NCI-H774 (cell line): ENCODE measurements at places on chromosomes 2 and 18.

DNA sequence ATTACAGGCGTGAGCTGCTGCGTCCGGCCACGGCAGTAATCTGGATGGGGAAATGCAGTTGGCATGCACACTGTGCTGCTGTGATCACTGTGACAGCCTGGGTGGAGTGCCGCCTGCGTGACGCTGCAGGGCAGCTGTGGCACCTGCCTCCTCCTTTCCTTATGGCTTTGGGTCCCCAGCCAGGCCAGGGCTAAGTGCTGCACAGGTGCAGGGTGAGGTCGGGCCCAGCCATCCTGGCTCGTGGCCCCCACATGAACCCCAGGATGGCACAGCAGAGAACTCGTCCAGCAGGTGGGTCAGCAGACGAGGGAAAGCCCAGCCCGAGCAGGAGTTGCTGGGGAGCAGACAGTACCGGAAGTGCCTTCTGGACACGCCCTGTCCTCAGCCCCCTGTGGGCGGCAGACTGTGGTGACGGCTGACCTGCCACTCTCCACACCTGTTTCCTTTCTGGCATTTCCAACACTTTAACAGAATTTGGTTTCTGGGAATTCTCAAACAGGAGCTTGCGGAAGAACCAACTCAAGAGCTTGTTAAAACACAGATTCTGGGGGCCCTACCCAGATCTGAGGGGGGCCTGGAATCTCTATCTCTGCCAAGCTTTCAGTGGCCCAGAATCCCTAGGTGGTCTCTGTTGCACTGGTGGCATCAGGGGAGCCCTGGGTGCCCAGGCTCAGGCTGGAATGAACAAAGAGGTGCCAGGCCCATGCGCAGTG lies 16.9 kb downstream of the HS1BP3 start:
- peak; percentile 36 for DNase-seq

DNA sequence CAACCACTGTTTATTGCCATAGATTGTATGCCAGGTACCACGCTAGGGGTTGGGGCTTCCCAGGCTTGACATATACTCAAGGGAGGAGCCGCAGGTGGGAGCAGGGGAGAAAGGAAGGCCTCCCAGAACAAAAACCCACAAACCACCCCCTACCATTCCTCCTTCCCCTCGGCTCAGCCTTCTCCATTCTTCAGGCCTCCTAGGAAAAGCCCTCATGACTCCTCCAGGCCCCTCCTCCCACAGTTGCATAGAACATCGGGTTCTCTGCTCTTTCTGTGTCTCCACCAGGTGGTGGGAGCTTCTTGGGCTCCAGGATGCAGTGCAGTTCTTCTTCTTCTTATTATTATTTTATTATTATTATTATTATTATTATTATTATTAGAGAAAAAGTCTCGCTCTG lies 80.3 kb downstream of the ZFP36L2 start:
- DNase-seq = no peak

- no peak for DNase-seq
These were observed 5.9 kb downstream of the CCDC121 start for GRCh38 chr2:27622921-27623384.

- no peak for DNase-seq
These were observed 45.1 kb upstream of the FHL2 start for GRCh38 chr2:105443617-105444598.

GRCh38 chr2:1670636-1671035 lies 73.7 kb downstream of the PXDN start:
- no peak for DNase-seq
